Hair follicle dermal papilla cell (primary cell): ENCODE measurements at places on chromosomes 11 and 22. TPM values are rescaled to one million over a fixed set of nuclear protein-coding genes. Genes with fewer than 3 reads are reported as not detected.

The OR6T1 gene
- not detected in 2 replicates for total RNA-seq

The FREY1 gene
- total RNA-seq: 1.5 TPM in 2 replicates

The OR52R1 gene
- total RNA-seq: not detected in 2 replicates

The HEPN1 gene
- total RNA-seq: not detected in 2 replicates

The ARL2 gene
- total RNA-seq: 71.7 and 85.9 TPM in 2 replicates

The E2F8 gene
- total RNA-seq: 0.24 TPM in 1 of 2 replicates, not detected in the other

The CHRNA10 gene
- 0.85 and 1.3 TPM in 2 replicates for total RNA-seq

The OMP gene
- 0.85 TPM in 1 of 2 replicates, not detected in the other for total RNA-seq

The SLC1A2 gene
- 6.0 and 8.6 TPM in 2 replicates for total RNA-seq

The HIC2 gene
- total RNA-seq: 6.2 and 6.7 TPM in 2 replicates

The VSIG10L2 gene
- under 0.01 and 0.36 TPM in 2 replicates for total RNA-seq

The GGTLC3 gene
- total RNA-seq: not detected in 2 replicates

The TBX10 gene
- not detected in 2 replicates for total RNA-seq

The TEAD1 gene
- total RNA-seq: 332 and 365 TPM in 2 replicates

The CD6 gene
- not detected in 2 replicates for total RNA-seq

The THYN1 gene
- total RNA-seq: 24.0 and 26.5 TPM in 2 replicates

The WNT11 gene
- total RNA-seq: 12.9 and 40.7 TPM in 2 replicates

The YIF1A gene
- 148 and 155 TPM in 2 replicates for total RNA-seq

The CHADL gene
- 1.1 and 1.7 TPM in 2 replicates for total RNA-seq

The IFT27 gene
- total RNA-seq: 12.8 and 20.6 TPM in 2 replicates

The NCF4 gene
- not detected in 2 replicates for total RNA-seq

The SORL1 gene
- total RNA-seq: 0.12 and 0.32 TPM in 2 replicates

The PDGFB gene
- total RNA-seq: 0.12 and 0.16 TPM in 2 replicates

The CRYBB2 gene
- not detected in 2 replicates for total RNA-seq

The CCDC85B gene
- total RNA-seq: 42.7 and 47.2 TPM in 2 replicates

The NAALADL1 gene
- total RNA-seq: 34.1 and 35.2 TPM in 2 replicates

The B4GALNT4 gene
- 1.5 and 3.7 TPM in 2 replicates for total RNA-seq

The C22orf15 gene
- 1.8 and 2.2 TPM in 2 replicates for total RNA-seq

The TREH gene
- total RNA-seq: not detected in 2 replicates

The MAPK8IP1 gene
- total RNA-seq: 5.5 and 9.2 TPM in 2 replicates

The MRGPRF gene
- total RNA-seq: 211 and 225 TPM in 2 replicates

The BTBD18 gene
- not detected in 2 replicates for total RNA-seq

The SLC2A11 gene
- total RNA-seq: 9.2 and 12.7 TPM in 2 replicates

The OR4C13 gene
- not detected in 2 replicates for total RNA-seq

The MYRF gene
- total RNA-seq: 0.24 and 0.32 TPM in 2 replicates

The VSIG2 gene
- not detected in 2 replicates for total RNA-seq

The BARX2 gene
- total RNA-seq: not detected in 2 replicates

The UBE2L6 gene
- total RNA-seq: 64.8 and 65.7 TPM in 2 replicates

The MMP13 gene
- total RNA-seq: 1.2 and 2.8 TPM in 2 replicates

The HTR3B gene
- total RNA-seq: not detected in 2 replicates

The KLHDC7B gene
- 0.12 TPM in 1 of 2 replicates, not detected in the other for total RNA-seq

The MUC2 gene
- not detected in 2 replicates for total RNA-seq

The TIGD3 gene
- 0.12 TPM in 1 of 2 replicates, not detected in the other for total RNA-seq

The OR5AN1 gene
- not detected in 2 replicates for total RNA-seq

The CRYAB gene
- 35.2 and 47.7 TPM in 2 replicates for total RNA-seq
